ENCODE measurements at places on chromosomes 2 and 18.

DNA sequence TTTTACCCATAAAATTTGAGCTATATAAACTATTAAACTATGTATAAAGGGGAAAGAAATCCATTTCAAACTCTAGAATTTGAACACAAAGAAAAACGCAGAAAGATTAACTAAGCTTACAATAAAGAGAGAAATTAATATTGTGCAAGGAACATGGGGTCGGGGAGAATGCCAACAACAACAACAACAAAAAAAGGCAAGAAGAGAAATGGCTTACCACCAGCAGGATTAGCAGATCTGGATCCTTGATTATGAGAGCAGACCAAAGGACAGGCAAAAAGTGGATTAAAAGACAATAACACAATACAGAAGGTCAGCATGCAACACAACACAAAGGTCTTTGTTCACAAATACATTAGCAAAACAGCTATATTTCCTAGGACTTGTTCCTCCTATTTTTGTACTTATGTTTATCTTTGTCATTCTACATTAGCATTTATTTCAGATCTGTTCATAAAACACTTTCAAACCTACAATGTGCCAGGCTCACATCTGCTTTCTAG lies 103.4 kb upstream of the RNU4ATAC start:
- DNase-seq, result no peak

GRCh38 chr2:154048905-154049304 lies 177.2 kb downstream of the GALNT13 start:
- DNase-seq, result no peak

GRCh38 chr2:52955079-52955478 lies 812.5 kb upstream of the CHAC2 start:
- DNase-seq, result no peak

GRCh38 chr2:130760754-130761751 lies 5.7 kb downstream of the AMER3 start:
- DNase-seq, result no peak

GRCh38 chr2:1132328-1132969 lies 181.8 kb downstream of the SNTG2 start:
- DNase-seq, result peak; percentile 88

DNA sequence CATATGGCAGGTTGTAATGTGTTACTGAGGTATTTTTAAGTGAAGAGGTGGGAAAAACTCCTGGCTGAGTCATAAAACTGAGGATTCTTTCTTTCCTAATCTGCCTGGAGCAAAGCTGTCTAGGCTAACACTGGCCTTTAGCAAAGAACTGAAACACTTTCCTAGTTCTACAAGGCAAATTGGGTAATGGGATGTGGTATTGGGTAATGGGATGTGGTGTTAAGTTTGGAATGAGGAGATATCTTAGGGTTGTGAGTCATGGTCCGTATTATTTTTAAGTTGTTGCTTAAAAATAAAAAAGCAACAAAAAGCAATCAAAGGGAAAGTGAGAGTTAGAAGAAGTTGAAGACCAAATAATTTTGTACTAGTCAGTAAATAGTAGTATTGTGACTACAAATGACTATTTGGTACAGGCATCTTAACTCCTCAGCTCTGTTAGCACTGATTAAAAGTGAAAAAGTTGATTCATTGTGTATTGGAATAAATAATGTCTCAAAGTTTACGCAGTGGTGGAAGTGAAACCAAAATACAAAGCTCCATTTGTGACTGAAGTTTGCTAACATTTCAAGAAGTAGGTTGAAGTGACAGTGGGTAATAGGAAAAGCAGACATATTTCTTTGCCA lies 216.8 kb downstream of the CAMKMT start:
- no peak for DNase-seq

- DNase-seq, result no peak
Measured at GRCh38 chr2:182435754-182436153, 8.9 kb upstream of the PDE1A start.

GRCh38 chr2:204505488-204505887 lies 39.8 kb upstream of the PARD3B start:
- DNase-seq, result no peak

DNA sequence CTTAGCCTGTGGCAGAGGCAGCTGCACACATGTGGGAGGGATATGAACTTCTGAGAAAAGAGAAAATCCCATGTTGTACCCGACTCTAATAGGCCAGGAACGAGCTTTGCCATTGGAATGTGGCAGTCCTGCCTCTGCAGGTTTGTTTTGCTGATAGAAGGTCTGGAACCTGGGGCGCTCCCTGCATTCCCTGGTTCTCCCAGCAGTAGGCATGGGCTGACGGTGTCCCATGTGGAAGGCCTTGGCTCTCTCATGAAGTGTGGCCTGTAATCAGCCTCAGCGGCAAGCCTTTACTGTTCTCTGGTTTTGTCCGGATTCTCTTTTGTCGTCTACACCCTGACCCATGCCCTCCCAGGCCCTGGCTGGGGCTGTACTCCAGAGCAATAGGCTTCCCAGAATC lies 72.3 kb downstream of the KIF5C start:
- no peak for DNase-seq

GRCh38 chr2:8049176-8049575 lies 632.7 kb upstream of the ID2 start:
- DNase-seq, result no peak
